ENCODE measurements at places on chromosomes 12 and 14. TPM values are rescaled to one million over a fixed set of nuclear protein-coding genes. Genes with fewer than 3 reads are reported as not detected.

GRCh38 chr14:66414511-66414910 is 71.7 kb upstream of the CCDC196 start:
- H3K27ac ChIP-seq, result no peak overlapping the region
- no peak for DNase-seq
- H3K4me1 ChIP-seq, result no peaks in the 10 kb centered on the region
- H3K27me3 ChIP-seq, result no peaks in the 10 kb centered on the region
- H3K36me3 ChIP-seq, result no peaks in the 10 kb centered on the region

DNA sequence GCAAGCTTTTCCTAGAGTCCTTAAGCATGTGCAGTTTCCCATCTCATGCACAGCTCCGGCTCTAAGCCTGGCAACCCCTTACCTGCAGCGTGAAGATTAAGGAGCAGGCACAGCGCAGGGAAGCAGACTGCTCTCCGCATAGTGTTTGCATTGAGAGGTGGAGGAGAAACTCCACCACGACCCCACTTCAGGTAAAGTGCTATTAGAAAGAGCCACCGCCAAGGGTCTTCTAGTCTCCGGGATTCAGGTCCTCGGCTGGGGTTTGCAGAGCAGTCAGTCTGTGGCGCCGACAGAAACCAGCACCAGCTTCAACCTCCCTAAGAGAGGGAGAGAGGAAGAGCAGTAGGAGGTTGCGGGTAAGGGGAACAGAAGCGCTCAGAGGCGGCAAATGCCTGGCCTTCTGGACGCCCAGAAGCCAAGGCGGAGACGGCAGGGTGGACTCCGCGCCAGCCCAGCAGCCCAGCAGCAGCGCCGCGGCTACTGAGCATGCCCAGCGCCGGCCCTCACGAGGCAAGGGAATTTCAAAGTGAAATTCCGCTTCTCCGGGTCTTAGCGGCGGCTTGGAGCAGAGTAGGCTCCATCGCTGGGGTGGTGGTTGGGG is at the start of gene PTPRR:
TSS of gene PTPRR (minus strand) at position 488 of the 601 bp plus-strand sequence. CDS start at position 140, 348 bp downstream.
- no peak within 1 kb of the TSS for H3K27ac ChIP-seq
- H3K27me3 ChIP-seq, result peaks cover 11% of the 10 kb centered on the region
- H3K4me1 ChIP-seq, result no peaks in the 10 kb centered on the region
- no peak within 1 kb of the TSS for H3K4me3 ChIP-seq
- DNase-seq, result no peak

DNA sequence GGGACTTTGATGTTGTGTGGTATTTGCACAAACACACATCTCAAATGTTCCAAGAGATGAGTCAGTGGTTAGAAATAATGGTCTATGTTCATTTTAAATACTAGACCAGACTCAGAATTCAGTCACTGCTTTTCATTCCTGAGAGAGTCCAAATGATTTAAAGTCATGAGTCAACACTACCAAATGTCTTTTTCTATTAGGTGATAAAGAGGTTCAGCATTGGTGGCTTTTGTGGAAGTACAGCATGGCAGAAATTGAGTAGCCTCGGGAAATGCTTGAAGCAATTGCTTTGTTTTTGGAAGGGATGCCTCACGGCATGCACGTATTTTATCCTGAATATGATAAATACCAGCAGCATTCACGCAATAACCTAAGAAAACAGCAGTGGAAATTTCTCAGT is 115.7 kb downstream of the DIO2 start:
- H3K4me1 ChIP-seq, result no peaks in the 10 kb centered on the region
- H3K27ac ChIP-seq, result no peak overlapping the region
- DNase-seq, result no peak
- no peak overlapping the region for H3K4me3 ChIP-seq
- H3K36me3 ChIP-seq, result no peaks in the 10 kb centered on the region

- H3K27ac ChIP-seq, result no peak overlapping the region
- no peaks in the 10 kb centered on the region for H3K36me3 ChIP-seq
- no peak overlapping the region for H3K4me3 ChIP-seq
- H3K27me3 ChIP-seq, result no peaks in the 10 kb centered on the region
- peaks cover 11% of the 10 kb centered on the region for H3K4me1 ChIP-seq
Observed at GRCh38 chr12:103475073-103475472, 20.7 kb downstream of the C12orf42 start.

- H3K36me3 ChIP-seq, result peaks cover 33% of the 10 kb centered on the region
- H3K27me3 ChIP-seq, result no peaks in the 10 kb centered on the region
- peak; percentile 15 for DNase-seq
- H3K4me3 ChIP-seq, result no peak overlapping the region
- peaks cover 26% of the 10 kb centered on the region for H3K4me1 ChIP-seq
- no peak overlapping the region for H3K27ac ChIP-seq
Observed at GRCh38 chr12:96247563-96247962, 53.4 kb downstream of the ELK3 start.

- H3K27ac ChIP-seq, result no peak overlapping the region
- no peaks in the 10 kb centered on the region for H3K36me3 ChIP-seq
- H3K4me1 ChIP-seq, result peaks cover 3% of the 10 kb centered on the region
- no peak overlapping the region for H3K4me3 ChIP-seq
Observed at GRCh38 chr14:72706485-72706884, 187.4 kb downstream of the DPF3 start.

- peaks cover 9% of the 10 kb centered on the region for H3K36me3 ChIP-seq
- DNase-seq, result no peak
- H3K4me1 ChIP-seq, result peaks cover 39% of the 10 kb centered on the region
- no peak overlapping the region for H3K4me3 ChIP-seq
- H3K27ac ChIP-seq, result no peak overlapping the region
- no peaks in the 10 kb centered on the region for H3K27me3 ChIP-seq
Observed at GRCh38 chr14:24317141-24317928, 6.0 kb downstream of the LTB4R start.

DNA sequence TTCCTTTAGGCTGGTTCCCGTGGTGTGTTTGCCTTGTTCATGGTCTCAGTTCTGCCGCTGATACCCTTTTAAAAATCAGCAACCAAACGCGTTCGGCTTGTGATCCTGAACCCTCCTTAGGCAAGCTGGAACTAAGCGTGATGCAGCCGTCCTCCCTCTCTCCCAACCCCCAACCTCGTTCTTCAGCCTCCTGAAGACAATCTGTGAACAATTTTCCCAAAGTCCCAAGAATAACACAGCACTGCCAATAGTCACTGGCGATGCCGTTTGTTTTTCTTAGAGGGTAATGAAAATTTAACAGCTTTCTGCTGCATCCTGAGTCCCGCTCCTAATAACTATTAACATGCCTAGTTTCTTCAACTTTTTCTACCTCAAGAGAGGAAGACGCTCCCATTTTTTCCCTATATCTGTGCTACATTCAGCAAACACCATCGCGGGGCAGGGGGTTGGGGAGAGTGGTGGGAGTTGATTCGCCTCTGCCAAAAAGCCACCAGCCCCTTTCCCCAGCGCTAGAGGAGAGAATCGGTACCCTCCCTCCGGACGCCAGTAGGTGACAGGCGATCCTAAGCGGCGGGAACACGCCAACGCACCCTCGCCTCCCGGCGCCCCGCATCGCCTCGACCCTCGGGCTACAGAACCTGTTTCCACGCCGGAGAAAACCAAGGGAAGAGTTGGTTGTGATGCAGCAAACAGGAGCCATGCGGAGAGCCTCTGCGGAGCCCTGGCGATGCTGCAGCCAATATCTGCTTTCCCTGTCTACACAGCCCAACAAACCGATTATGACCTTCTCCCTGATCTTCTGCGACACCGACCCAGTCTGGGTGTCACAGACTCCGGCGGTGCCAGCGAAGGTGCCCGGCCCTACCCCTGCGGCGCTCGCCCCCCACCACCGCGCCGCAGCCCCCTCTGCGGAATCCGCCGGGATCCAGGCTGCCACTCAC is 752 bp downstream of the PRICKLE1 start:
- H3K36me3 ChIP-seq, result no peaks in the 10 kb centered on the region
- DNase-seq, result peak; percentile 11
- H3K4me3 ChIP-seq, result peak overlapping the region; percentile 60
- no peak overlapping the region for H3K27ac ChIP-seq
- H3K27me3 ChIP-seq, result peaks cover 52% of the 10 kb centered on the region

DNA sequence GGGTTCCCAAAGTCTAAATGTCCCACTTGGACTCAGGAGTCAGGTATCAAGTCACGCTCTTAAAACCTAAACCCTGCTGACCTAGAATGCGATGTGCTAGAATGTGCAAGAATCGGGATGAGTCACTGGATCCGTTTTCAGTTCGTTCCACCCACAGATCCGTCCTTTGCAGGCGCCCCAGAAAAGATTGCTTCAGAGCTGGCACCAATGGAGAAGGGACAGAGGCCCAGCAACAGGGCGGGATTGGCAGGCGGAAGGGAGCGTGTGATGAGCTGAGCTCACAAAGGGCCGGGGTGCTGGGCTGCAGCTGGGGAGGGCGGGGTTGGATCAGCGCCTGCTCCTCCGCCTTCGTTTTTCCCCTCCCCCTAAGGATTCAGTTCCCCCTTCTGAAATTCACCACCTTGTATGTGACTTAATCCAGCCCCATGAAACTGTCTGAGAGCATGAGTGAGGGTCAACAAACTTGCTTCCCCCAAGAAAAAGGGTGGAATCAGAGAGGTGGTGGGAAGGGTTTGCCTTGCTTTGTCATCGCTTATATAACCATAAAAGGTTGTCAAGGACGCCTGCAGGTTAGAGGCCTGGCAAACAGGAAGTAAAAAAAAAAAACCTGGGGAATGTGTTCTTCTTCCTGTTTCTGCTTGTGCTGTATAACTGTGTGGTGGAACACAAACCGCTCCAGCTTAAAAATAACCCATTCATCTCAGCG is 2.8 kb upstream of the UBC start:
- peaks cover 83% of the 10 kb centered on the region for H3K4me1 ChIP-seq
- DNase-seq, result peak; percentile 97
- H3K27ac ChIP-seq, result peak overlapping the region; percentile 100
- peak overlapping the region; percentile 100 for H3K4me3 ChIP-seq
- H3K36me3 ChIP-seq, result peaks cover 29% of the 10 kb centered on the region

DNA sequence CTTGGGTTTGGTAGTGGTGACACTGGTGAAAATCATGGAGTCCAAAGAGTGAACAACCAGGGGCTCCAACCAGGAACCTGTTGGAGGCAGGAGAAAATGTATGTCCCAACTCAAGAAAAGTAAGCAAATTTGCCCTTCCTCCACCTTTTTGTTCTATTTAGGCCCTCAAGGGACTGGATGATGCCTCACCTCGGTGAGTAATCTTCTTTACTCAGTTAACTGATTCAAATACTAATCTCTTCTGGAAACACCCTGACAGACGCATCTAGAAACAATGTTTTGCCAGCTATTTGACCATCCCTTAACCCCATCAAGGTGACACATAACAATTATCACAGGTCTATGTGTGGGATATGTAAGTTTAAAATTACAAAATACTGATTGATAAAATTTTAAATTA is 272.4 kb upstream of the FOXG1 start:
- H3K36me3 ChIP-seq, result no peaks in the 10 kb centered on the region
- no peak overlapping the region for H3K4me3 ChIP-seq
- no peaks in the 10 kb centered on the region for H3K27me3 ChIP-seq
- no peak for DNase-seq
- no peak overlapping the region for H3K27ac ChIP-seq

GRCh38 chr14:103016594-103016993 is 40.8 kb downstream of the CDC42BPB start:
- no peak overlapping the region for H3K4me3 ChIP-seq
- peaks cover 9% of the 10 kb centered on the region for H3K27me3 ChIP-seq
- no peak overlapping the region for H3K27ac ChIP-seq
- no peaks in the 10 kb centered on the region for H3K36me3 ChIP-seq

- peaks cover 5% of the 10 kb centered on the region for H3K27me3 ChIP-seq
- peaks cover 14% of the 10 kb centered on the region for H3K4me1 ChIP-seq
- H3K36me3 ChIP-seq, result no peaks in the 10 kb centered on the region
- H3K27ac ChIP-seq, result no peak overlapping the region
- no peak for DNase-seq
Observed at GRCh38 chr12:76010732-76011458, 20.7 kb downstream of the PHLDA1 start.

DNA sequence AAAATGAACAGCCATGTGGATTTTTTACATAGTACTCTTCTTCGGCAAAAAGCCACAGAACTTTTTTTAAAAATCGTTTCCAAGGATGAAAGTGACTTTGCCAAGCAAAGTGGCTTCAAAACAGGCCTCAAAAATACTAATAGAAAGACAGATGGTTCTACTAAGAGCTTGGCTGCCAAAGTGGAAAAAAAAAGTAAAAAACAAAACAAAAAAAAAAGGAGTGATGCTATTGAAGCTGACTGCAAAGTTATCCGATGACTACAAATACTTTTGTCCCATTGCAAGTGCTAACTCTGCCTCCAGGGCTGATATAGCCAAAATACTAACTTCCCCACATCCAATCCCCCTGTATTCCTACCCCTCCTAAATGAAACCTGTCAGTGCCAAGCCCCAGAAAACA is 277.6 kb downstream of the SOX5 start:
- no peak for DNase-seq
- no peaks in the 10 kb centered on the region for H3K4me1 ChIP-seq
- H3K4me3 ChIP-seq, result no peak overlapping the region
- H3K27me3 ChIP-seq, result no peaks in the 10 kb centered on the region
- no peaks in the 10 kb centered on the region for H3K36me3 ChIP-seq

GRCh38 chr12:116864371-116865160 is 16.7 kb downstream of the HRK start:
- peaks cover 8% of the 10 kb centered on the region for H3K27me3 ChIP-seq
- no peak overlapping the region for H3K4me3 ChIP-seq
- no peak overlapping the region for H3K27ac ChIP-seq
- peaks cover 7% of the 10 kb centered on the region for H3K4me1 ChIP-seq
- H3K36me3 ChIP-seq, result no peaks in the 10 kb centered on the region

DNA sequence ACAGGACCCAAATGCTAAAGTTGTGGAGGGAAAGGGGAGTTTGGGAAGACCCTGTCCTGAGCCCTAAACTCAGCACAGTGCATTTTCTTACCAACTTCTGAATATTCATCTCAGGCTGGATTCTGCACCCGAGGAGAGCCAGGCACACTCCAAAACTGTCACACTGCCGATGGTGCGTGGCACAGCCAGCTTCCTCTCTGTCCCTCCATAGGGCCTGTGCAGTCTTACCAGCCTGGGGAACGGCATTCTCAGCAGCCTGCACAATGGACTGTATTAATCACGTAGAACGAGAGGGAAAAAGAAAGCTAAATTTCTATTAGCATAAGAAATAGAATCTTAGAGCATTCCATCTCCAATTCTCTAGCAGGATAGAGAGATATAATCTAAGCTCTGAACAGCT is 71.3 kb upstream of the GPATCH2L start:
- H3K4me1 ChIP-seq, result no peaks in the 10 kb centered on the region
- no peaks in the 10 kb centered on the region for H3K27me3 ChIP-seq
- DNase-seq, result no peak
- no peaks in the 10 kb centered on the region for H3K36me3 ChIP-seq

- no peak for DNase-seq
- H3K27me3 ChIP-seq, result no peaks in the 10 kb centered on the region
- H3K36me3 ChIP-seq, result no peaks in the 10 kb centered on the region
- no peak overlapping the region for H3K27ac ChIP-seq
Observed at GRCh38 chr12:42737398-42737797, 147.9 kb upstream of the PRICKLE1 start.

GRCh38 chr14:100524233-100524932 is 62.8 kb downstream of the BEGAIN start:
- H3K27ac ChIP-seq, result no peak overlapping the region
- no peak overlapping the region for H3K4me3 ChIP-seq
- H3K4me1 ChIP-seq, result no peaks in the 10 kb centered on the region
- no peaks in the 10 kb centered on the region for H3K27me3 ChIP-seq
- H3K36me3 ChIP-seq, result no peaks in the 10 kb centered on the region

- peaks cover 16% of the 10 kb centered on the region for H3K27me3 ChIP-seq
- no peaks in the 10 kb centered on the region for H3K4me1 ChIP-seq
- H3K36me3 ChIP-seq, result no peaks in the 10 kb centered on the region
- no peak for DNase-seq
Observed at GRCh38 chr12:132276066-132276826, 53.1 kb downstream of the GALNT9 start.

The MSI1 gene
- total RNA-seq, result 0.78 TPM

The E2F7 gene
- total RNA-seq, result 3.0 TPM

The MYL6 gene
- total RNA-seq, result 663 TPM

The KCNMB4 gene
- total RNA-seq, result 1.3 TPM

The FOXA1 gene
- total RNA-seq, result not detected

The KLRC1 gene
- 7.2 TPM for total RNA-seq

The TOMM20L gene
- total RNA-seq, result not detected
